ENCODE measurements at places on chromosomes 11 and 22.
A peak's percentile ranks its signal among the peaks of the same experiment; 100 is the strongest.

- no peak for DNase-seq
Measured at GRCh38 chr11:83282084-83282716, 4.0 kb downstream of the CCDC90B start.

DNA sequence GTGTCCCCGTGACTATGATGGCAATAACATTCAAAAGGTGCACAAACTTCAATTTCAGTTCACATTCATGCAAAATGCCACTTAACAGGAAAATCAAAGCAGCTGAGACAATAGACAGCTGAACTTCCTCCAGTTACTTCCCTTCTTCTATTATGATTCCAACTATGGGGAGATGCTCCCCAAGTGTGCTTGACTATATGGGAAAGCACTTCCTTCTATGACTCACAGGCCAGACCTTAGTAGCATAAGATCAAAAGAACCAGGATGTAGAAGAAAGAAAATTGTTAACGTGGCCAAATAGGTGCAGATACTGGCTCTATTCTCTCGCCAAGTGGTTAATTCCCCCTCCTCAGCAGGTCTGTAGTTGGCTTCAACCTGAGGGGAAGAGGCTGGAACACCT, 7.8 kb upstream of the FAT3 start:
- DNase-seq: no peak

GRCh38 chr11:11618973-11619435, 2.8 kb downstream of the GALNT18 start:
- DNase-seq: no peak

DNA sequence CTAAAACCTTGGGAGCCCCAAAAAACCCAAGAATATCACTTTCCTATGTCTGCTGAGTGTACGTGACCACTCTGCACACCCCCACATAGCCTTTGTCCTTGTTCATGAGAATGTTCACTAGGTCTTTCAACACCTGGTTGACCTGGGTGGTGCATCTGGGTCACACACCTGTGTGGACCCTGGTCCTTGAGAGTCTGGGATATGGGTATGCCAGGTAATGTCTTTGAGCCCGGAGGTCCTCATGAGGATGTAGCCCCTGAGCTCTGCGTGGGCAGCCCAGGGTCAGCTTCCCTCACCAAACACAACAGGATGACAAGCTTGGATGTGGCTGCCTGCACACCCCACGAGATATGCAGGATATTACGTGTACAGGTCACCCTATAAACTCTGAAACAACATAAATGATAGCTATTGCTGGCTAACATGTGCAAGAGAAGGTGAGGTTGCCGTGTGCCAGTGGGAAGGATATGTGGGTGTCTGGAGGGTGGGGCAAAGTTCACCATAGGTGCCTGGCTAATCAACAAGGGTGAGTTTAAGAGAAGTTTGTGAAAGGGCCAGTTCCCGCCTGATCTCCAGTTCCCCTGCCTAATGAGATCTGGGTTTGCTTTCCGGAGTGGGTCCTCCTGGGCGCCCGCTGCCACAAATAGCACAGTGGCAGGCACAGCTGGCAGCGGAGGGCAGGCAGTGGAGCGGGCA, 1.4 kb upstream of the PPARA start:
- DNase-seq: no peak

- peak; percentile 81 for DNase-seq
Measured at GRCh38 chr11:33970984-33971466, 79.1 kb upstream of the LMO2 start.

All from tongue (tissue), 3 donors.